ENCODE measurements at places on chromosomes 1 and 21.

DNA sequence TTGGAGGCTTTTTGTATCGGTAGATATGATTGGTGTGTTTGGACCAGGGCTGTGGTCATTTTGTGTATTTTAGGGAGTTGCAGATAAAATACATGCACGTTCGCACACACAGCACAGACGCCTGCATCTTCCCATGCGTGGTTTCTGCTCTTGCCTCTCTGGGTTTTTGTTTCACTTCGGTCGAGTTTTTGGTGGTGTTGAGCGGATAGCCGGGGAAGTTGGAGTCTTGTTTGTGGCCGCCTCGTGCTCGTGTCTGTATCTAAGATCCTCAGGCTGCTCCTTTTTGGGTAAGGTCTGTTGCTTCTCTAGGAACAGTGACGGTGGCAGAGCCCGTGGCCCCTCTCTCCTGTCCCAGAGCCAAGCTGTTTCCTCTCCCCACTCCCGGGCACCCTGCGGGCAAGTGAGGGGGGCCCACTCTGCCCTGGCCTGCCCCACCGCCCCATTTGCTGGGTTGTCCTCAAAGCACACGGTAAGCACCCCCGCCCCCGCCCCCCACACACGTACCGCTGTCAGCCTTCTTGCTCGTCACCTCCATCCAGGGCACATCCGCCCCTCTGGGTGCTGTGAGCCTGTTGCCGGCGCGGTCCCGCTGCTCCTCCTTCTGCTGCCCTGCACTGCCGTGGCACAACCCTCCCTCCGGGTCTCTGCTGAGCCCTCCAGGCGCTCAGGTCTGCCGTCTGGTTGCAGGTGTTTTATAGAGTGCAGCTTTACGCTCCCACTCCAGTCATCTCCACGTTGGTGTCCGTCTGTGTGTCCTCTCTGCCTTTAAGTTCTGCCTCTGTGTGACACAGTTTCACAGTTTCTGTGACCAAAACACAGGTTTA is 51.9 kb downstream of the AGPAT3 start:
- DNase-seq, result no peak

DNA sequence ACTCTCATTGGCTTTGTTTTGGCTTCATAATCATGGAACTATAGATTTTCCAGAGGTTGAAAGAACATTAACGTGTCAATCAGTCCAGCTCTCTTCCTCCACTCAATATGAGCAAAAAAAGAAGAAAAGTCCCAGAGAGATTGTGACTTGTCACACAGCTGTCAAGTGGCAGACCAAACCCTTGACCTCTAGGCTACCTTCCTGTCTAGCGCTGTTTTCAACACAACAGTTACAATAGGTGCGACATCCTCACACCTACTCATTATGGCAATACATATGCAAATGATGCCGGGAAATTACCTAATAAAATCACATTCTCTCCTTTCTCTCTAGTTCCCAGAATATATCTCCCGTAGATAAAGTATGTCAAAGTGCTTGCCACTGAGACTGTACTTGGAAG is 1.1 kb downstream of the WARS2 start:
- DNase-seq, result no peak

DNA sequence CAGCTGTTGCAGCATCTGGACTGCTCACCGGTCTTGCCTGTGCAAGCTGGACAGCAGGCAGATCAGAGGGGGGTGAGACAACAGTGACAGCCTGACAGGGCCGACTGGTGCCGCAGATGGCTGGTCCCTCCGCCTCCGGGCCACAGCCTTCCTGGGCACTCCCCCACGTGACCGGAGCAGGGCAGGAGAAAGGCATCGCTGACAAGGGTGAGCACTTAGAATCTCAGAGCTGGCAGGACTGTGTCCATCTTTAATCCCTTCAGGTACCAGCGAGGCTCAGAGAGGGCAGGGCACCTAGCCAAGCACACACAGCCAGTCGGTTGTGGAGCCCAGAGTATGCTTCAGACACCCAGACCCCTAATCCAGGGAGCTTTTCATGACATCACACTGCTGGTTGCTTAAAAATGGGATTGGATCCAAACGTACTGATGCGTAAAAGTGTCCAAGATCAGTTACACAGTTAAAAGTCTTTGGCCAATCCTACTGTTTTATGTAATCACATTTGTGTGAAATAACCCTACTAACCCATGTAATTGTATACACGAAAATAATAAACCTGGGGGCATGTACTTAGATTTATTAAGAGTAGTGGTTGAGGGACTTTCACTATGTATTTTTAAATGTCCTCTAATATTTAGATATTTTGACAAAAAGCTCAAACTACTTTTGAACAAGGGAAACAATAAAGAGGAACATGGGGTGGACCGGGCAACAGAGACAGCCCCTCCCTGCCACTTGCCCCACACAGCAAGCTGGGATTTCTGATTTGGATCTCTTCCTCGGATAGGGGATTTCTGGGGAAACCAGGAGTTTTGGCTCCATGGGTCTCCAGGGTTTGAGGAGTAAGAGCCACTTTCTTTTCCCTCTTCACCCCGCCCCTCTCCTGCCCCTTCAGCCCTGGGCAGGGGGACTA is 758 bp upstream of the CNTN2 start:
- DNase-seq, result no peak

DNA sequence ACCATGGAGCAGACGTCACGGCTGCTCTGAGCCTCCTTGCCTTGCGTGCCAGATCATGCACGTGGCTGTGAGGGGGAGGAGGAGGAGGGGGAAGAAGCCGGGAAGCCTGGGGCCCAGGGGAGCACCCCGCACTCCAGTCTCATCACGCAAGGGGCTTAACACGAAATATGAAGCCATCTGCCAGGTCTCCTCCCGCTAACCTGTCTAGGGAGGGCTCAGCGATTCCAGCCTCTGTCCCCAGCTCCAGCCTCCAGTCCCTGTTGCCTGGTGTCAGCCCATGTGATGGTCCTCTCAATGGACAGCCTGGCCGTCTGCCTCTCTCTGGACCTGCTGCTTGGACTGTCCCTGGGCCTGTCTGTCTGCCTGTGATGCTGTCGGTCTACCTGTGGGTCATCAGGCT is 22.5 kb upstream of the C1QA start:
- DNase-seq, result no peak

- DNase-seq, result no peak
These were observed 16.2 kb upstream of the LIN9 start for GRCh38 chr1:226325178-226325577.

DNA sequence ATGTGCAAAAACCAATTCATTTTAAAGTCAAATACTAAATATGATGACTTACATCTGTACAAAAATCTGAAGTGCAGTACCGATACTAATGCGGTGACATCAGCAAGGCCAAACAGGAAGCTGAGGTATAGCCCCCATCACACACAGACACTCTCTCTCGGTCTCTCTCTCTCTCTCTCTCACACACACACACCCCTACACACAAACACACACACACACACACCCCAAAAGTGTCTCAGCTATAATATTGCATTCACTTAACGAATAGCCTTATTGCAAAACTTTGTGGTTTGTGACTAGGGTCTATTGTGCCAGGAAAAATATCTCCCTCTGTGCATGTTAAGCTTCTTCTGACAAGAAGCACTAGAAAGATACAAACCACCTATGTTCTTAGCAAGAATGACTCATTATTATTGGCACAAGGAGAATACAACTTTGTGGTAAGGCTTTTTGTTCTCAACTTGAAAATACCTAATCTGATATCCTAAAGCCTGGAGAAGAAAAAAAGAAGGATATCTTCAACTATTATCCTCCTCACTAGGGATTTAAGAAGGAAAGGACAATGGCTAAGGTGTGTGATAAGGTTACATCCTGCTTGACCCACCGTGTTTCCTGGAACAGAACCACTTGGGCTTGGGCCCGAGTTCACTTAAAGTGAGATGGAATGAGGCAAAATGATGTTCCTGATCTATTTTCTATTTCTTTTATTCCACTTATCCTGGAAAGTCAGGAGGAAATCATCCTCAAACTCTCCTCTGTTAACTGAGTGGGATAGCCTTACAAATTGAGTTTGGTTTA is 107.1 kb downstream of the NIBAN1 start:
- DNase-seq, result peak; percentile 15

GRCh38 chr1:11778844-11779623 is 17.0 kb downstream of the C1orf167 start:
- DNase-seq, result no peak

DNA sequence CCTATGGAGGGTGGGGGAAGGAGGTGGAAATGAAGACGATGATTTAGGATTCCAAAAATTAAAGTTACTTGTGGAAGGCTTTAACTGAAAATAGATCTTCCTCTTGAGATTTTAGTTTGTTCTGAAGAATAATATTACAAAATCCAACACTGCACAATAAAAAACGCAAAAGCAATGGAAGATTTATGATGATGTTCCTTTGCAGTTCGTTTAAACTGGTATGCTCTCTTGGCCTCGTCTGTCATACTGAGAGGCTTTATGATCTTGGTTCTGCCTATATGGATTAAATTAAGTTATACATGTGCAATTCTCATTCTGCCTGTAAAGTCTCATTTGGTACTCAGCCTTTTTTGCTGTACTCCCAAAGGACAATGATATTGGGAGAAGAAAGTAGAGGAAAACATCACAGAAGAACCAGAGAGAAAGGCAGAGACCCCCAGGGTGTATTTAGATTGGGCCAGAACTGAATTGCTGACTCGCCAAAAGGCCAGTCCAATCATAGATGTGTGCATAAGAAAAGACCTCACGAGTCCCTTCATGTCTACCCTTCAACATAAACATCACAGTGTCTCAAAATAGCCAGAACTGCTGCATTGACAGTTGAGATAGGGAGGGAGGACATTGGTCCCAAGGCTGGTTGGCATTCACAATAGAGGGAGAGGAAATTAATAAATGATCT is 188.6 kb downstream of the GREM2 start:
- no peak for DNase-seq

DNA sequence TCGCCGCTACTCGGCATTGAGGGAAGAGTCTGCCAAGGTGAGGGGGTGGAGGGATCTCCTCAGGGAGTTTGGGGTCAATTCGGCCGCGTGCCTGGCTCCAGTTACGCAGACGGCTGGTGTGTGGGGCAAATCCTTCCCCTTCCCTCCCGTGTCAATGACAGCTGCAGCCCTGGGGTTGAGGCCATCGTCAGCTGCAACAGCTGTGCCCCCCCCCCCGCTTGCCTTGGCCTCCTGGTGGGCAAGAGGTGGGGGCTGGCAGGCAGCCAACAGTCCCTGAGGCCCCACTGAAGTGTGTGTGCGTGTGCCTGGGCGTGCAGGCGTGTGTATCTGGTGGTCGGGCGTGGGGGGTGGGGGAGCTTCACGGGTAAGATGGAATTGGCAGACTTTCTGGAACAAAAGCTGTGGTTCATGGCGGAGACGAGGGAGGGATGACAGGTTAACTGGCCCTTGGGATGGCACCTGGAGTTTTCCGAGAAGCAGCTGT is 25.6 kb downstream of the PPFIA4 start:
- DNase-seq, result no peak

DNA sequence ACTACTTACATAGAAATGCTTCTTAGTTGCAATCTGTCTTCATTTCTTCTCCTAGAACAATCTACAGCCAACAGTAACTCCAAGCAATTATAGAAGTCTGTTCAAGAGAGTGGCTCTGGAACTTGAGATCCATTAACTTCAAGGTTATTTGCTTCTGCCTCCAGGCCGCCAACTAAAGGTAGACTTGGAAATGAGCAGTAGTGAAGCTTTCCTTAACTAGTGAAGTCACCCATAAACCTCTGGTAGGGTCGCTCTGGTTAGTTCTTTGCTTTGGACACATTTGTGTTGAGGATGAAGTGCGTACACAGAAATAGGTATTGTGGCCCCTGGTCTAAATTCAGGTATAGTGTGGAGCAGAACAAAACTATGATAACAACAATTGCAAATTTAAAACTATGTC is 809.9 kb upstream of the RGS18 start:
- no peak for DNase-seq

- DNase-seq, result no peak
These were observed 75.4 kb upstream of the LRRC7 start for GRCh38 chr1:69492286-69492685.

DNA sequence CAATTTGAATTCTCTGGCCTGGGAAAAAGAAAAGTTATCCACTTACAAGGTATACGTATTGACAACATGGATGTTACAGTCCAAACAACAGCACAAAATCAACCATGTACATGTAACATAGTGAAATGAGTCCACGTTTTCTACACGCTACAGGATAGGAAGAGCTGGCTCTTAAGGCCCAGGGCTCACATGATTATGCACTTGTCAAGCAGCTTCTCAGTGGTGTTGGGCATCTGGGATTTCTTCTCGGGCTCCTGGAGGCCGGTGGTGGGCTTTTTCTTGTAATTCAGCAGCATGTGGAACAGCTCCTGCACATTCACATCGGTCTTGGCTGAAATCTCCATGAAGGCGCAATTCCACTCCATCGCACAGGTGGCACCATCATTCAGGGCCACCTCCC is 4.0 kb downstream of the DIRAS3 start:
- DNase-seq, result no peak

DNA sequence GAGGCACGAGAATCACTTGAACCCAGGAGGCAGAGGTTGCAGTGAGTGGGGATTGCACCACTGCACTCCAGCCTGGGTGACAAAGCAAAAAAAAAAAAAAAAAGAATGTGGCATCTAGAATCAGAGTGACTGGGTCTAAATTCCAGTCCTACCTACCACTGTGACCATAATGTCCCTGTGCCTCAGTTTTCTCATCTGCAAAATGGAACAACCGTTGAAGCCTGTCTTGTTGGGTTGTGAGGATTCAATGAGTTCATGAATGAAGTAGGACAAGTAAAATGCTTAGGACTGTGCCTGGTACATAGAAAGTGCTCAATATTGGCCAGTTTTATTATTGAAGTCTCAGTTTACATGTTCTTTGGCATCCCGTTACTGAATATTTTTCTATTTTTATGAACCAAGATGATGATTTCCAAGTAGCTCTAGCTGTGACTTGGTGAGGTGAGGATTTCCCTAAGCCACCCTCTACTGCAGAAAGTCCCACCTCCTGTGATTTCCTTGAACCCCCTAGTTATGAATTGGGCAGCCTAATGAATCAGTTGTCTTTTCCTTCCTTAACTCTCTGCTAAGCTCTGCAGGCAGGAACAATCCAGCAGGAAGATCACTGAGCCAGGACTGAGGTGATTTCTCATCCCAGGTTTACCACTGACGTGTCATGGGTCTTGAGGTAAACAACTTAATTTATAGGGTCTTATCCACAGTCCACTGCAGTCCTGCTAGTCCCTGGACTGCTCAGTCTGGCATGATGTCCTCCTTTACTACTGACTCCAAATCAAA is 18.9 kb upstream of the MEAF6 start:
- DNase-seq, result no peak

- no peak for DNase-seq
These were observed 435.4 kb downstream of the PTPRU start for GRCh38 chr1:29671446-29672356.

- no peak for DNase-seq
These were observed 100.9 kb downstream of the DDX20 start for GRCh38 chr1:111856411-111857185.
